Activated CD8-positive, alpha-beta T cell treated with anti-CD3 and anti-CD28 coated beads, Interleukin-2, amount 10 ng/mL, durations not matched to agents 7 days and 5 days (primary cell): ENCODE measurements at places on chromosomes 11 and 22.
A peak's percentile ranks its signal among the peaks of the same experiment; 100 is the strongest.

DNA sequence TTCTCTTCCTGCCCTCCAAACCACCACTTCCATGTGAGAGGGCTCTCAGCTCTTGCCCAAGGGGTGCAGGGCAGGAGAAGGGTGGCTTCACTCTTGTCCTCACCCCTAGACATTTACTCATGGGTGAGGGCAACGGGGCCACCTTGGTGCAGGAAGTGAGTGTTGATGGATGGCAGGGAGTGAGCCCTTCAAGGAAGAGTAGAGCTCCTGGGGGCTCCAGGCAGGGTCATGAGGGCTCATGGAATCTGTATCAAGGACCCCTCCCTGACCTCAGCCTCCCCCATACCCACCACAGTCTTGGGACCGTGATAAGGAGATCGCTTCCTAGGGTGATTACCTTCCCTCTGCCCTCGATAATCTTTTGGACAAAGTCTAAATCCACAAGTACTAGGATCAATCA, 37.8 kb downstream of the TSPAN18 start:
- no peak for DNase-seq

GRCh38 chr11:11081288-11081687, 223.4 kb upstream of the ZBED5 start:
- DNase-seq: no peak

- no peak for DNase-seq
Observed at GRCh38 chr11:123576082-123576481, 78.3 kb downstream of the SCN3B start.

- no peak for DNase-seq
Observed at GRCh38 chr11:12166299-12167060, 56.1 kb downstream of the MICAL2 start.

GRCh38 chr11:131370090-131370751, at the start of gene NTM:
NTM (plus strand) TSS chr11:131370615.
- no peak for DNase-seq

DNA sequence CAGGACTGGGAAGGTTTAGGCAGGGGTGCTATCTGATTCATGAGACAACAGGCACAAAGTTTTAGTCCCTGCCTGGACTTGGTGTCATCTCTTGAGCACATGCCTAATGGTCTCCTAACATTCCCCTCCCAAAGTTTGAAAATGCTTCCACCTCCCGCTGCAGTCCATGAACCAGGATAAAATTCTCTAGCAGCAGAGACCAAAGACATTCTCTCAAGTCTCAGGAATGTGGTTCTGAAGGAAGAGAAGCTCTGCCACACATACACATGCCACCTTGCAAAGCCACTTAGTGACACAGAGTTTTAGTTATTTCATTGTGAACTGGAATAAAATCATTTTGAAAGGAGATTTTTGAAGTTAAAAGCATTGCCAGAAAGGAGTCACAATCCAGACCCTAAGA, 15.5 kb downstream of the OR51B6 start:
- DNase-seq: no peak

GRCh38 chr11:122642971-122643370, 12.6 kb upstream of the UBASH3B start:
- DNase-seq: no peak

GRCh38 chr11:69367211-69367964, 73.4 kb downstream of the MYEOV start:
- DNase-seq: no peak

DNA sequence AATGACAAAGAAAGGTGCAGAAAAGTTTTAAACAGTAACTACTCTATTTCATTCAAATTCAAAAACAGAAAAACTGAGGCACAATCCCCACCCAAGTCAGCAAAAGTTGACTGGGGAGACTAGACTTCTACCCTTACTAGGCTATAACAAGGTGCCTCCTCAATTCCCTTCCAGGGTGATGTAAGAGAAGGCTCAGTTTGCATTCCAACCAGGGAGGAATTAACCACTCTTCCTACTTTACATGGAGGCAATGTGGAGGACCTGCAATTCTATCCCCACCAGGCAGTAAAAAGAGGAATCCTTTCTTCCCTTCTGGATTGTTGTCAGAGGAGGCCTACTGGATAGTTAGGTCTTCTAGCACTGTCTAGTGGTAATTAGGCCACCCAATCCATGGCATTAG, 26.1 kb downstream of the TYR start:
- no peak for DNase-seq

- DNase-seq: no peak
Observed at GRCh38 chr22:46660604-46661201, 40.5 kb downstream of the GRAMD4 start.

DNA sequence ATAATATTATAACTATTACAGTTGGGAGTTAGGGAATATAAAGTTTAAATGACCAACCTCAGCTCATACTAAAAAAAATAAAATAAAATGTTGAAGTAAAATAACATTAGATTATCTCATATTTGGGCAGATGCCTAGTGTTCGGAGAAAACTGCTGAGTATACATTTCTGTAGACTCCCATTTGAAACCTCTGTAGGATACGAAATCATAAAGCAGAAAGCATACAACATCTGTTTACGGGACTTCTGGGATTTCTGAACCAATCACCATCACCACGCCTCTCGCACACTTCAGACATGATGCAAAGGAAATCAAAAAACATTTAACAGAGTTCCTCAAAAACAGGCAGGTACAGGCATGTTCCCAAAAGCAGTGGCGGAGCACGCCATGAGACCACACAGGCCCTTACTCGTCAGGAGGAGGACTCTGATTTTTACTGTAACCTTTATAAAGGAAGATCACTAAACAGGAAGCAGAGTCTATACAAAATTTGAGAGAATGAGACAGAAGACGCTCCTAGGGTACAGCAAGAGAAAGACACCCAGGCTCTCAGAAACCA, 8.6 kb downstream of the ZNF195 start:
- no peak for DNase-seq

DNA sequence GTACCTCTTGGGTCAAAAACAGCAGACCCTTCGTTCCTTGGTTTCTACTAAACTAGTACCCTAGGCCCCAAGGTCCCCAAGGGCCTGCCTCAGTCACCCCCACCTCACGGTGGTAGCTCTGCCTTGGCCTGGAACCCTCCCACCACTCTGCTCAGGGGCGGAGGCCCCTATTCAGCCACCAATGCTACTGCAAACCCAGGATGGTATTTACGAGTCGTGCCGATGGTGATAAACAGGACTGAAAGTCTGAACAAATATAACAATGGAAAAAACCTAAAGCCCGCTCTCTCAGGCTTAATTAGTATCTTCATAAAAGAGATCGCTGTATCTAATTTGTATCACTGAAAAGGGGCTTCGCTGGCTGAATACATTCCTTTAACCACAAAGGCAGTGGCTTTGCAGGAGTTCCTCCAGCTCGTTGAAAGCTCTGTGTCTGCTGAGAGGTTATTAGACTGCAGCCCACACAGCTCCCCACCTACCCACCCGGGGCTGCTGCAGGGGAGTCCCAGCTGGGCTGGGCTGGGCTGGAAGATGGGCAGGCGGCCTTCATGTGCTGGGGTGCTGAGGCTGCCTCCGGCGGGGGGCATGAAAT, 15.2 kb downstream of the SHISAL1 start:
- DNase-seq: no peak

GRCh38 chr11:111207213-111207612, 38.3 kb upstream of the POU2AF2 start:
- DNase-seq: no peak

DNA sequence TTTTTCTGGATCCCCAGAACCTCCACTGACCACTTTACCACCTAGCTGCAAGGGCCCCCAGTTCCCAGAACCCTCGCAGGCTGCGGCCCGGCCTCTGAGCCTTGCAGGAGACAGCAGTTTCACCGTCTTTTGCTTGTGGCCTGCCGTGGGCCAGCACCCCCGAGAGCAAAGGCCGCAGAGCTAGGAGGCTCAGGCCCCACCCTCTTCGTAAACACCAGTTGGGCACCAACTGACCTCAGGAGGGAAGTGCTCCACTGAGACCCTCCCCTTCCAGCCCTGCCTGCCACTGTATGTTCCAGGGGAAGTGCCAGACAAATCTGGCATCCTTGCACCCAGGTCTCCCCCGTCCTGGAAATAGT, 23.4 kb upstream of the CREB3L1 start:
- no peak for DNase-seq

GRCh38 chr11:65292890-65293289, 21.8 kb upstream of the CDC42EP2 start:
- DNase-seq: no peak

DNA sequence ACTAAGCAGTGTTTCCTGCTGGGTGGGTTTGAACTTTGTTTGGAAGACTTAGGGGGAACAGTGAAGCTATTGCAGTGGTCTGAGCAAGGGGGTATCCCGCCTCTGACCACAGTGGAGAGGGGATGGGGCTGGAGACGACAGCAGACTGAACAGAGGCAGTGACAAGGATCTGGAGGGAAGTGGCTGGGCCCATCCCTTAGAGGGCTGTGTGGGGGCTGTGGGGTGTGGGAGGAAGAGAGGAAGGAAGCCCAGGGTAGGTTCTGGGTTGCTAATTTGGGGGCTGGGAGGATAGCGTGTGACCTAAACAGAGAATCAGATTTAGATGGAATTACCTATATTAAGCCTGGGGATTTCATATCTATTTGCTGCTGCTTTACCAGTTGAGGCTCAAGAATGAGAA, 70.7 kb downstream of the BMAL1 start:
- DNase-seq: no peak

GRCh38 chr11:98616098-98616655, 404.6 kb upstream of the CNTN5 start:
- no peak for DNase-seq

- DNase-seq: peak; percentile 77
Observed at GRCh38 chr11:61947486-61948210, 2.5 kb upstream of the BEST1 start.

DNA sequence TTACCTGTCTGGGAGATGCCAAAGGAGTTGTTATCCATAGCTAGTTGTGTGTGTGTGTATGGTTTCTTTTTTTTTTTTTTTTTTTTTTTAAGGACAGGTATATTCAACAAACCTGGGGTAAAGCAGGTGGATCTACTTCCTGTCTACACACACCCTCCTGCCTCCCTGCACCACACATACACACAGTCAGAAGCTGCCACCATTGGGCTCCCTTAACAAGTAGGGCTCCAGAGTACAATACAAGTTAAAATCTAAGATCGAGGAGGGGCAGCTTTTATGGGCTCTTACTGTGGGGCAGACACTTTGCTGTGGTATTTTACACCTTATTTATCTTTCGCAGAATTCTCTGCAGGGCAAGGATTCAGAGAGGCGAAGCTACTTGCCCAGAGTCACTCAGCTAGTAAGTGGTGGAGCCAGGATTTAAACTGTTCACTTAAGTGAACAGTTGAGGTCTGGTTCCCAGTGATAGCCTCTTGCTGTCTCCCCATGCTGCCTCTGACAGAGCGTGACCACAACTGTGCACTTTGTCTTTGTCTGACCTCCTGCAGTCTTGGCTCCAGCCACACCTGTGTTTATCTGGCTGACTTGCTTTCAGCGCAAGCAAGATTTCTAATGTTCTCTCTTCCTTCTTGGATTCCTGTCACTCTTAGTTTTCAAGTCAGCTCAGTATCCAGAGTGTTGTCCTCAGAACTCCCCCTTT, 135.0 kb downstream of the CSNK2A3 start:
- no peak for DNase-seq

GRCh38 chr22:19448076-19448607, 631 bp upstream of the C22orf39 start:
- peak; percentile 53 for DNase-seq

DNA sequence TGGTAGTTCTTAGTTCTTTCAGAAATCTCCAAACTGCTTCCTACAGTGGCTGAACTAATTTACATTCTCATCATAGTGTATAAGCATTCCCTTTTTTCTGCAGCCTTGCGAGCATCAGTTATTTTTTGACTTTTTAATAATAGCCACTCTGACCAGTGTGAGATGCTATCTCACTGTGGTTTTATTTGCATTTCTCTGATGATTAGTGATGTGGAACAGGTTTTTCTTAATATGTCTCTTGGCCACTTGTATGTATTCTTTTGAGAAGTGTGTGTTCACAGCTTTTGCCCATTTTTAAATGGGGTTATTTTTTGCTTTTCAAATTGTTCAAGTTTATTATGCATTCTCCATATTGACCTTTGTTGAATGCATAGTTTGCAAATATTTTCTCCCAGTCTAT, 459.3 kb downstream of the NTM start:
- no peak for DNase-seq

DNA sequence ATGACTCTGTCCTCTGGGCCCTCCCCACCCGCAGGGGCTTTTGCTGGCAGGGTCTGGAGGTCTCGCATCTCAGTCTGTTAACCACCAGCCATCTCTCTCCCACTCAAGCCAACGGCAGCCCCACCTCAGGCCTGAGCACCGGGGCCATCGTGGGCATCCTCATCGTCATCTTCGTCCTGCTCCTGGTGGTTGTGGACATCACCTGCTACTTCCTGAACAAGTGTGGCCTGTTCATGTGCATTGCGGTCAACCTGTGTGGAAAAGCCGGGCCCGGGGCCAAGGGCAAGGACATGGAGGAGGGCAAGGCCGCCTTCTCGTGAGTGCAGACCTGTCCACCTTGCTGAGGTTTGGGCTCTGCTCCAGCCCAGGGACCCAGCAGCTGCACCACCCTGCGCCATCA, 44.3 kb upstream of the TTC12 start:
- no peak for DNase-seq

DNA sequence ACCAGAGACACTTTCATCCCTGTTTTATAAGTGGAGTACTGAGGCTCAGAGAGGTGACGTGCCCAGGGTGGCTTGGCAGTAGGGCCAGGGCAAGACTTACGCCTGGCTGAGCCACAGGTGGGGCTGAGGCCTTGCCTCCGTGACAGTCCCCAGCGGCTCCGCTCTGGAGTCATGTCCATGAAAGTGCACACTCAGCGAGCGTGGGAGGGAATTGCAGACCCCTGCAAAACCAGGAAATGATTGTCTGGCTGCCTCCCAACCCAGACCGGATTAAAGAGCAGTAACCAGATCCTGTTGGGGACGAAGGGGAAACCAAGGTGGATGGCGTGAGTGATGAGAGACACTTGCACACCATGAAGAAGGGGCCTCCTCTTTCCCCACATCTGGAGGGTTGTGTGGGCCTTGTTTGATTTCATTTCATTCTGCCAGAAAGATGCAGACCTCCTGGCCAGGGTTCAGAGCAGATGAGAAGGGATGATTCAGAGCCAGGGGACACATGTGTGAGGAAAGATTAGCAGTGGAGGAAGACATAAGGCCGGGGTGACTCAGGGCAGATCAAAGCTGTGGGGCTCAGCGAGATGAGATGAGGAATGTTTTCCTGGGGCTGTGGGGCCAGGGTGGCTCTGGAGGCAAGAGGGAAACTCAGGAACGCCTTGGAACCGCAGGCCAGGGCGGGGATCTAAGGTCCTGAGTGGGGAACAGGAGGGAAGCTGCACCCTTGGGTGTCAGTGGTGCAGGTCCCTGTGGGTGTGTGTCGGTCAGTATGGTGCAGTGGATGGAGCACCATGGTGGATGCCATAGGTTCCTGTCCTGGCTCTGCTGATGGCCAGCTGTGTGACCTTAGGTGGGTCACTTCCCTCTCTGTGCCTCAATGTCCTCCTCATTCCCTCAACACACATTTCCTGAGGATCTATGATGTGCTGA, 29.9 kb upstream of the LRRC32 start:
- no peak for DNase-seq

GRCh38 chr11:68481579-68482240, 21.2 kb downstream of the PPP6R3 start:
- no peak for DNase-seq

DNA sequence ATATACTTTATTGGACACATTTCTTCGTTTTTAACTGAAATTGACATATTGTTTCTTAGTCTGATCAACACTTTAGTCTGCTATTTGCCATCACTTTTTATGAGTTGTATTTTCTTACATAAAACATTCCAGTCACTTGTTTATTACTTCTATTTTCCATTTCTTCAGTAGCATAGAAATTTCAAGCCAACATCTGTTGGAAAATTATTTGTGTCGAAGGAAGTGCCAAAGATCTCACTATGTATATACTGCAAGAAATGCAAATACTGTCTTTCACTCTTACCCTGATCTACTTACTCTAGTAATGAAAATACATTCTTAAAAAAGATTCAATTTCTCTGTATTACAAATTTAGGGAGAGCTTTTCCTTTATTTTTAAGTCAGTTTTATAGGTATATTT, 105.9 kb downstream of the SLC17A6 start:
- DNase-seq: no peak
